ENCODE measurements at places on chromosomes 4 and X. TPM values are rescaled to one million over a fixed set of nuclear protein-coding genes. Genes with fewer than 3 reads are reported as not detected.

- H3K36me3 ChIP-seq, result no peaks in the 10 kb centered on the region
- H3K4me3 ChIP-seq, result no peak overlapping the region
- DNase-seq, result no peak
- H3K27ac ChIP-seq, result no peak overlapping the region
- peaks cover 5% of the 10 kb centered on the region for H3K27me3 ChIP-seq
Observed at GRCh38 chr4:105909787-105910281, 14.6 kb downstream of the NPNT start.

The CTAG1A gene
- not detected for total RNA-seq

The WNK3 gene
- total RNA-seq, result 0.74 TPM

DNA sequence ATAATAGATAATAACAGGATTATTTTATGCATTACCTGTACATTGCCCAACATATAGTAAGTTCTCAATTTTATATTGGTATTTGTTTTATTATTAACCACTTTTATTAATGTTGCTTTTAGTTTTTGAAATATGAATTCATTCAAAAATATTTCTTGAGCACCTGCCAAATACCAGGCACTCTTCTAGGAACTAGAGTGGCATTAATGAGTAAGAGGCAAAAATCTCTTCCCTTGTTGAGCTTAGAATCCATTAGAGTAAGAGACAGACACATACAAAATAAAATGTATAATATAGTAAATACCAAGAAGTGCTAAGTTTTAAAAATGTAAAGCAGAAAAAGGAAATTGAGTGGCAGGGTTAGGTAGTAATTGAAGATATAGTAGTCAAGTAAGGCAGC lies 45.8 kb downstream of the TET2 start:
- H3K4me1 ChIP-seq, result peaks cover 95% of the 10 kb centered on the region
- no peaks in the 10 kb centered on the region for H3K27me3 ChIP-seq
- DNase-seq, result no peak

- no peaks in the 10 kb centered on the region for H3K4me1 ChIP-seq
- DNase-seq, result no peak
- no peak overlapping the region for H3K27ac ChIP-seq
- H3K4me3 ChIP-seq, result no peak overlapping the region
Observed at GRCh38 chr4:20378181-20378580, 126.5 kb downstream of the SLIT2 start.

The TCEANC gene
- 2.3 TPM for total RNA-seq

The MAGEA2B gene
- total RNA-seq, result not detected

The KDR gene
- total RNA-seq, result not detected

DNA sequence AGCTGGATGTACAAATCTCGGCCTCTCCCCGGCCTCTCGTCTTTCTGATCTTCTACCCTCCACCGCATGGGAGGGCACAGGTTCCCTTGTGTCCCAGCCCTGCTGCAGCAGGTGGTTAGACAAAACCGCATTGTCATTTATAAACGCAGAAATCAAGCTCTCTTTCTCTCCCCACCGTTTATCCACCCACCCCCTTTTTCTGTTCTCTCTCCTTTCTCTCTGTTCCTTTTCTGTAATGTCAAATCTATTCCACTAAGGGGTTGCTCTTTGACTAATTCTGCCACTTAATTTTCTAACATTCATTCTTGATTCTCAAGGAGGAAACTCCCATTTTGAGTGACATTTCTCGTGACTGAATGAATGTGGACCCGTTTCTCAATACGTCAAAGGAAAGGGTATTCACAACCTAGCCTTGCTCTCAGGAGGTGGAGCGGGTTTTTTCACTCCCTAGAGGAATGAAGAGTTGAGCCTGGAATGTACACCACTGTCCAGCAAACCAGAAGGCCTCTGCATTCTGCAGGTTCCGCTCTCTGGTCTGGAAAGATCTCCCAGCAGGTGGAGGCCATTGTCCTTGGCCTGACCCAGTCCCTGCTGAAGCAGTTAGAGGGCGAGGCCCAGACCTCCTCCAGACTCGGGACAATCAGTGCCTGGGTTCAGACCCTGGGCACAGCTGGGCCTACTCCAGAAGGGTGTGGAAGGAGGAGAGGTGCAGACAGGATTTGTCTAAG lies 70.9 kb upstream of the ENPP6 start:
- H3K27me3 ChIP-seq, result peaks cover 4% of the 10 kb centered on the region
- DNase-seq, result peak; percentile 70
- H3K4me3 ChIP-seq, result peak overlapping the region; percentile 50
- peak overlapping the region; percentile 73 for H3K27ac ChIP-seq

DNA sequence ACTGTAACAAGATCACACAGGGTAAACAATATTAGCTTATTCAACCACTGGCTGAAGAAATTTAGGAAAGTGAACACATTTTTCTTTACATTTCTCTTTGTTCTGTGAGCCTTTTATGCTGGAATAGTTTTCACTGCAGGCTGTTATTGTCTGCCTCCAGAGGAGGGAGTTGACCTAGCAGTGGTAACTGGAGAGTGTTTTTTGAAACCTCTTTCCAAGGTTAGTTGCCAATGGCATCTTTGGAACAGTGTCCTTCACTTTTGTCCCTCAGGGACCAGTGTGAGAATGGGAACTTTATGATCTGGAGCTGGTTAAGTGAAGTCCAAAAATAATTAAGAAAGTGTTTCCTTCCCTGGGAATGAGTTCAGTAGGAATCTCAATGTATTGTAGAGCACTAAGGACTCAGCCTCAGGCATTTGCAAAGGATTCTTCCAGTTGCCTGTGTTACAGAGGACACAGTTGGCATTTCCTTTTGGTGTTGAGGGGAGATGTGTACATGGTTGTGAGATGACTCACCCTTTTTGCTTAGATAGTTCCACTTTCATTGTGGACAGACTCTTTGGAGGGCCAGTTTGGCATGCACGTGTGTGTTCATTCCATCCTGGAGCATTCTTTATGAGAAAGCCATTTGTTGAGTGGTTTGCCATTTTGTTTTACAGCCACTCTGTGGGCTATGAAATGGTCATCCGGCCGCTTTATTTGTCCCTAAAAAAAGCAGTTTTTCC lies 61.3 kb downstream of the AR start:
- H3K4me1 ChIP-seq, result no peaks in the 10 kb centered on the region
- no peaks in the 10 kb centered on the region for H3K27me3 ChIP-seq
- no peaks in the 10 kb centered on the region for H3K36me3 ChIP-seq
